ENCODE measurements at places on chromosomes 2 and 18.

- no peak for DNase-seq
Observed at GRCh38 chr2:16249246-16250055, 309.1 kb downstream of the MYCN start.

- DNase-seq = no peak
Observed at GRCh38 chr18:66523219-66523991, 80.5 kb downstream of the CDH19 start.

DNA sequence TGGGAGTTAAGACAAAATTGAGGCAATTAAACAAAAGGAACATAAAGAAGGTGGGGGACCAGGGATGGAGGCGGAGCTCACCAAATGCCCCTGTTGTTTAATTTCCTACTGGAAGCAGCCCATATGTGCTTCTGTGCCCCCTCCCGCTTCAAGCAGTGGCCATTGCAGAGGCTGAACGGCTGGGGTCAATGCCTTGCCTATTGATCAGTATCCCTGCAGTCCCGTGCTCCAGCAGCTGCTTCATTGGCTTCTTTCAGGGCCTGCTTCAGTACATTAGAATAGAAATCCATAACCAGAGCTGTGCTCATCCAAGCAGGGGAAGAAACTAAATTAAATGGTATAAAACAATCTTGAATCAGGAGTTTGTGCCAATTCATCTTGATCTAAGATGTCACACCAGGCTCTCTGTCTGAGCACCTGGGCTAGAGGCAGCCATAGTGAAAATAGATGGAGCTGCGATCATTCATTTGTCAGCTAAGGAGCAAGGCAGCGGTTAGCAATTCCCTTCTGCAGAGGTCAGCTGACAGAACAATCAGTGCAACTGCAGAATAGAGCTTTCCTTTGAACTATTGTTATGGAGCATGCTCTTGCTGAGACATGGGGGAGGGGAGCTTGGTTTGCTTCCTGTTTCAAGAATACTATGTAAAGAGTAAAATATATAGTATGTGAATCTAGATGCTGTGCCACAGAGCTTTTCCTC lies 222.4 kb downstream of the WDR7 start:
- DNase-seq = no peak

GRCh38 chr2:79717364-79718007 lies 204.6 kb downstream of the CTNNA2 start:
- DNase-seq = no peak

DNA sequence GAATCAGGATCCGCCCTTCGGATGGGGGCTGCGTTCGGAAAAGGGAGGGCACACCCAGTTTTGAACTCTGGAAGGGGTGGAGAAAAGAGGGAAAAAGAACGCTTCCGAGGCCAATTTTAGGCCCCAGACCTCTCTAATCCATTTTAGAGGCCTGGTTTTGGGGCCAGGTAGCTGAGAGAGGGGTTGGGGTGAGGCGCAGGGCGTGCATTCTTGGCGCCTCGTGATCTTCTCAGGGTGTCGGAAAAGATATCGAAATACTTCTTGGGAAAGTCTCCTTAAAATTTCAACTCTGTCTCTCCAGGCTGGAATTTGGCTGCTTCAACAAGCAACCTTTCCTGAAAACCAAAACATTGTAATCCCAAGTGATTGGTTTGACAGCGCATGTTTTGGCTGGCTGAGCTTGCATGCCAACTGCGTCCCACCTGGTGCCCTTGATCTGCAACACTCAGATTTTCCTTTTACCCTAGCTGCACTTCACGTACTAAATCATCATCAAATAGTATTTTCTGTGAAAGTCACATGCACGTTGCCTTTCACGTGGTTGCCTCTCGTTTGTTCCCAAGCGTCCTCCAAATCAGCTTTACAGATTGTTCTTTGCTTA lies 864 bp upstream of the XPO1 start:
- DNase-seq = no peak

GRCh38 chr2:199810422-199811171 lies 40.4 kb downstream of the FTCDNL1 start:
- no peak for DNase-seq
